ENCODE measurements at places on chromosomes 1 and 21.
A peak's percentile ranks its signal among the peaks of the same experiment; 100 is the strongest.

DNA sequence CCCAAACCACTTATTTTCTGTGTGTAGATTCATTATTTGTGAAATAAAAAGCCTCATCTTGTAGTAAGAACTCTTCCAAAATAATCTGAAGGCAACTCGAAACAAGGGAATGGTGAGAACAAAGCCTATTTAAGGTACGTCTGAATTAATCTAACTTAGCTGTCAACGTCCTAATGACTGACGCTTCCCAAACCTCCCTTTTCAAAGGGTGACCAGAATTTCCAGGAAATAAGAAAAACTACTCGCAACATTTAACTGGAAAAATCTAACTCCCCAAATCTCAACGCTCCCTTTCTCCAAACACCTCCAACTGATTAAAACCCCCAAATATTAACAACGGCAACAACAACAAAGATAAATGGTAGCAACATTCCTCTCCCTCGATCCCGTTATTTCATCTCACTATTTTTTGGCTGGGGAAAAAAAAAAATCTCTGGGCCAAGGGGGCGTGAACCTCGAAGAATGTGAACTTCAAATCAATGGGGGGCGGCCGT, 693 bp downstream of the SRSF10 start:
- DNase-seq, result no peak

DNA sequence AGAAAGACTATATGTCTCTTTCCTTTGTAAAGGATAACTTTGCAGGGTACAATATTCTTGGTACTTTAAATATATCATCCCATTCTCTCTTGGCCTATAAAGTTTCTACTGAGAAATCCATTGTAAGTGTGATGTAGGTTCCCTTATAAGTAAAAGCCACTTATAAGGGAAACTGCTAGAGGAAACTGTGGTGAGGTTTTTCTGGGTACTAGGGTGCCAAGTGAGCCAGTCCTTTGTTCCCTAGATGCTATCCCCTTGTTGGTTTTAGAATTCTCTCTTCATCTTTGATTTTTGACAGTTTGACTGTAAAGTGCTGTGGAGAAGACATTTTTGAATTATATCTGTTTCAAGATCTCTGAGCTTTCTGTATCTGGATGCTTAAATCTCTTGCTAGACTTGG, 108.9 kb upstream of the NEK7 start:
- DNase-seq, result no peak

DNA sequence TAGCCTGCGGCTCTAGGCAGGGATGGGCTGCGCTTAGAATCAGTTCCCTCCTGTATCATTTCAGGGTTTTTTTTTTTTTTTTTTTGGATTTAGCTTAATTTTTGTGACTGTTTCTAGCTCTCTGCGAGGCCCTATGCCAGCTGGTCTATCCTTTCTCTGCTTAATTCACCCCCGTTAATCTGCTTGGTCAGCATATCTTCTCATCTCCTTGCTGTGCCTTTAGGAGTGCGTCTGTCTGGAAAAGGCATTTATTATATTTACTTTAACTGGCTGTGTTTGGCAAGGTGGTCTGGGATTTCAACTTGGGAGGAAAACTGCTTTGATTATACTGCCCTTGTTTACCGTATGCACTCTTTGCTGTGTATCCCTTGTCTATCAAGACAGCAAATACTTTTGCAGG, 184.8 kb upstream of the KIAA0040 start:
- DNase-seq, result no peak

DNA sequence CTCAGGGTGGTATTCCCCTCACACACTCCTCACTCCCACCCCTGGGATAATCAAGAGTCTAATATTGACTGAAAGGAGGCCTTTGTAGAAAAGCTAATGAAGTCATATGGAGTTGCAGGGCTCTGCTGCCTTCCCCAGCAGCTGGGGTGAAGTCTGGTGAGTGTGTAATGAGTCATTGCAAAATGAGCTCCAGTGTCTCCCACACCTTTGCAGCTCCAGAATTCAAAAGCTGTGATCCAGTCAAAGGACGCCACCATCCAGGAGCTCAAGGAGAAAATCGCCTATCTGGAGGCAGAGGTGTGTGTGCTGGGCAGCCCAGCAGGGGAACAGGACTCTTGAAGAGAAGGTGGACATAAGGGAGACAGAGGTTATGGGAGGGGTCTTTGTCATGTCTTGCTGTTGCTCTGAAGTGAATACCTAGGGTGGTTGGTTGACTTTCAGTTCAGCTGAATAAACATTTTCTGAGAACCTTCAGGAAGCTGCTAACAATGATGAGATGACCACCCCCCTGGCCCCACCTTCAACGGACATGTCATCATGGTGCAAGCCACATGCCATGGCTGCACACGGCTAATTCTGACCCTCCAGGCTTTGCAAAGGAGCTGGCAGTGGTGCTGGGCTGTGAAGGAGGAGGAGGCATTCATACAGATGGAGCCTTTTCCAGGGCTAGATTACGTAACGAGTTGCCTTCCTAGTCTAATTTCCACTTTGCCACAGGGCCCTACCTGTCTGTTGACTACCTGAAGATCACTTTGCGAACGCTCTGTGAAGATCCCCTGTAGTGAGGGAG, 32.2 kb upstream of the SNX27 start:
- no peak for DNase-seq

DNA sequence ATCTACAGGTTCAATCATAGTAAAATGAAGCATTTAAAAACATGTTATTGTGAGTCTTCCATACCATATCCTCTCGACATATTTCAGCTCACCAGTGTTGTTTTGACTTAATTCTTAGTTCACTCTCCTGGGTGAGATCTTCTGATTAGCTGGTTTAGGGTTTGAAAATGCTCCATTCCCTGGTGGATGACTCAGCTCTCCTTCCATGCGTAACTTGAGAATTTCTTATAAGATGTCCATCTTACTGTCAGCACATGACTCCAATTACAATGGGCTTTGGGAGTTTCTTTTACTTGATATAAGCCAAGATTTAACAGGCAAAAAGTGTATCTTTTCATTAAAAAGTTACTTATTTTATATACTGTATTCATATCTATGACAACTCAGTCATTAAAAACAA, 476.5 kb downstream of the BRINP3 start:
- peak; percentile 34 for DNase-seq

GRCh38 chr1:39269791-39270342, 65.4 kb downstream of the MACF1 start:
- peak; percentile 85 for DNase-seq

DNA sequence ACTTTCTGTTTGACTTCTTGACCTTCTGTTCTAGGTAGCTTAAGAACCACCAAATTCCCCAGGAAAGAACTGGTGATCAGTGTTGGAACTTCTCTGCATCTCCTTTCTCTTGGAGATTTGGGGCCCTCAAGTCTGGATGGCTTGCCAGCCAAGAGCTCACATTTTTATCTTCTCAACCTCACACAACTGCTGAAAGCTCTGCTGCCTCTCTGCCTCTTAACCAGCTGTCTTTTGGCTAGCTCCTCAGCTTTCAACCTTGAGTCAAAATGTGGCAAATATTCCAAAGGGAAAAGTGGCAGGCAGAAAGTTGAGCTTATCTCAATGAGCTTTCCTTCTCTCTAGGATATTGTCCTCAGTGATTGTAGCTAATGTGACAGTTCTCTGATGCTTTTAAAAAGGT, 89.2 kb upstream of the CCDC190 start:
- no peak for DNase-seq

- no peak for DNase-seq
These were observed at the start of gene EPHA2 for GRCh38 chr1:16155537-16156410. EPHA2 (minus strand) TSS chr1:16156069; CDS start chr1:16155932, 137 bp downstream.

GRCh38 chr1:46110521-46110920, 21.9 kb downstream of the PIK3R3 start:
- no peak for DNase-seq

GRCh38 chr1:25246600-25247023, 642 bp downstream of the RSRP1 start:
- no peak for DNase-seq
